HepG2 (cell line): ENCODE measurements at places on chromosomes 5 and 9.

GRCh38 chr5:94442991-94443390 is 175.4 kb downstream of the KIAA0825 start:
- no peak for DNase-seq

DNA sequence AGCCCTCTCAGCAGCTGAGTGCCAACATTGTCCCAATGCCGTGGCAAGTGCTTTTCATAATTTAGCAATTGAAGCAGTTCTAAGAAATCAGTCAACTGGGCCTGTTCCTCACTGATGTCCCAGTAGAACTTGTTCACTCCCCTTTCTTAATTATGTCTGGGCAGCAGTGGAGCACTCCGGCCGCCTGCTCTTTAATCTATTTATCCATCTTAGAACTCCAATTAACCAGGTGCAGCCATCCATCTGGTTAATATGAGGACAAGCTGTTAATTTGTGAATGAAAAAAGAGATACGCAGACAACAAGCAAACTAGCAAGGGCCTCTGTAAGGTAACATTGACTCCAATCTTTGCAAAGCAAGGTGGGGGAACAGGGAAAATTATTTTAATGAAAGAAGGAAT is 39.4 kb downstream of the MAT2B start:
- DNase-seq, result no peak

- DNase-seq, result no peak
Measured at GRCh38 chr5:176144508-176144907, 93.7 kb upstream of the SIMC1 start.

DNA sequence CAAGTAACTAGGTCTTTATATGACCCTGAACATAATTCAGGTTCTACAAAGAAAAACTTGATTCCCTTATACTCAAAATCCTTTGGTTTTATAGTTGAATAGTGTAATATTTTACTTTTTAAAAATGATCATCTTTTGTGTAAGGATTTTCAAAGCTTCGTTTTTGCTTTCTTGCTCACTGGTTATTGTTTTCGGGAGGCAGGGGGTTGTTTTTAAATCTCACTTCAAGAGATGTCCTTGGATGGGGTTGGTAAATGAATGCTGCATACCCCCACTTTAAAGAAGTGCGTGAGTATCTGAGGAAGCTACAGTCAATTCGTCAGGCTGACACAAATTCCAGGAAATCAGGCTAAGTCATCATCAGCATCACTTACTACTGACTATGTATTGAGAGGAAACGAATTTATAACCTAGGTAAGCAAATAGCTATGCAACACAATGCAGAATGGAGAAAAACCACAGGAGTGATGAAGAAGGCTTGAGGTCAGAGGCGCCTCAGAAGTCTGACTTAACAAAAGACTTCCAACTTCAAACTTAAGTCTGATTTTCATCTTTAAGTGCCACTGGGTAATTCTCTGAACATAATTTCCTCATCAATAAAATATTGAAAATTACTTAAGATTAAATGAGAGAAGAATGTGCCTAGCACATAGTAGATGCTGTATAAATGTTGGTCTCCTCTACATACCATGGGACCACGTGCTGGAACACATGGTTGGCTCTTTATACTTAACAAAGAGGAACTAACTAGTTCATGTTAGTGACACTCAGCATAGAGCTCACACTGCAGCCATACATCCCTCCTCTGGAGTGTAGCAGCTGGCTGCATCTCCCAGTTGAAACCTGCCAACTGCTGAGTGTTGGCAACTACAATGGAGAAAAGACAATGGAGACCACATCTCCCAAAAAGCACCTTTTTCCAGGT is 106.0 kb upstream of the KIF2A start:
- no peak for DNase-seq

- peak; percentile 82 for DNase-seq
Measured at GRCh38 chr5:181207214-181207959, 2.4 kb upstream of the TRIM7 start.

DNA sequence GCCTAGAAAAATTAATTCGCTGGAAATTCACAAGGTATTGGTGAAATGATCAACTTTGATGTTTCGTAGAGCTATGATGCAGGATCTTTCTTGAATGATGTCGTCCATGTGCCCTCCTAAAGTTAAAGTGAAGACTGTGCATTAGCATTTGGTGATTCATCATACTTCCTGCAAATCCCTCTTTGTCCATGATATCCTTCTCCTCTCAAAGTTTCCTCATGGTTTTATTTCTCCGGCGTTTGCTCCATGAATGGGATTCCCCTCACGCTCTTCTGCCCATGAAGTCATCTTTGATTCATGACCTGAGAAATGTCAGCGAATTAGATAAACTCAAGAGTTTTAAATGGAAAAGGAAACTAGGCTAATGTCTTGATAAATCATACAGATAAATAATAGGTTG is 372.7 kb downstream of the PSAT1 start:
- DNase-seq, result no peak

DNA sequence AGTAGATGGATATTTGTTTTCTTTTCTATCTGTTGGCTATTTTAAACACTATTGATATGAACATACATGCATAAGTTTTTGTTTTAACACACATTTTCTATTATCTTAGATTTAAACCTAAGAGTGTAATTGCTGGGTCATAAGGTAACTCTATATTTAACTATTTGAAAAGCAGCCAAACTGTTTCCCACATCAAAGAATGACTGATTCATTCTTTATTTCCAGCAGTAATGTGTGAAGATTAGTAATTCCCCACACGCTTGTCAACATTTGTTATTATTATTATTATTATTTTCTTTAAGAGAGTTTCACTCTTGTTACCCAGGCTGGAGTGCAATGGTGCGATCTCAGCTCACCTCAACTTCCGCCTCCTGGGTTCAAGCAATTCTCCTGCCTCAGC is 1495.8 kb downstream of the EFNA5 start:
- DNase-seq, result no peak

DNA sequence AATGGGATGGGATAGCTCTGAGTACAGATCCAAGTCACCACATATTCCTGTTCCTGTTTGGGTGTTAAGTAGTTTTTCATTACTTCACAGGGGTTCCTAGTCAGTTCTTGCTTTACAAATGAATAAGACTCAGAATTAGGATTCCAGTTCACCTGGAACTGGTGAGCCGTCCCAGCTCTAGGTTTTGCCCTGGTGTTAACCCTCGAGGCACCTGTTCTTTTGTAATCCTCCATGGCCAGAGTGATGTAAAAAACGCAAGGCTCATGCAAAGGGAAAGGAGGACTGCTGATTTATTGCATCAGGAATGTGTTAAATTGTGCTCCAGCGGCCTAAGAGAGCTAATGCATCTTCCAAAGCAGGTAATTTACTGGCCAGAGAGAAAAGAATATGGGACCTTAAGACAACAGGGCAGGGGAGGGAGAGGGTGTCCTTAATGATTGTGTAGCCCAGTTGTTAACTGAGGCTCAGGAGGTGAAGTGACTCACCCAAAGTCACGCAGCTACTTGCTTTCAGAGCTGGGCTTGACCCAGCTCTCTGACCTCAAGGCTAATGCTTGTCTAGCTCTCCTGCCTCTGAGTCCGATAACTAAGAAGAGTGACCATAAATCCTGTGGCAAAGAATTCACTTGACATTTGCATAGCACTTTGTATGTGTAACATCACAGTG is 70.5 kb downstream of the DMRT2 start:
- no peak for DNase-seq

- DNase-seq, result no peak
Measured at GRCh38 chr9:36993933-36994764, 39.9 kb downstream of the PAX5 start.

- no peak for DNase-seq
Measured at GRCh38 chr5:54292866-54293265, 17.5 kb downstream of the ARL15 start.

DNA sequence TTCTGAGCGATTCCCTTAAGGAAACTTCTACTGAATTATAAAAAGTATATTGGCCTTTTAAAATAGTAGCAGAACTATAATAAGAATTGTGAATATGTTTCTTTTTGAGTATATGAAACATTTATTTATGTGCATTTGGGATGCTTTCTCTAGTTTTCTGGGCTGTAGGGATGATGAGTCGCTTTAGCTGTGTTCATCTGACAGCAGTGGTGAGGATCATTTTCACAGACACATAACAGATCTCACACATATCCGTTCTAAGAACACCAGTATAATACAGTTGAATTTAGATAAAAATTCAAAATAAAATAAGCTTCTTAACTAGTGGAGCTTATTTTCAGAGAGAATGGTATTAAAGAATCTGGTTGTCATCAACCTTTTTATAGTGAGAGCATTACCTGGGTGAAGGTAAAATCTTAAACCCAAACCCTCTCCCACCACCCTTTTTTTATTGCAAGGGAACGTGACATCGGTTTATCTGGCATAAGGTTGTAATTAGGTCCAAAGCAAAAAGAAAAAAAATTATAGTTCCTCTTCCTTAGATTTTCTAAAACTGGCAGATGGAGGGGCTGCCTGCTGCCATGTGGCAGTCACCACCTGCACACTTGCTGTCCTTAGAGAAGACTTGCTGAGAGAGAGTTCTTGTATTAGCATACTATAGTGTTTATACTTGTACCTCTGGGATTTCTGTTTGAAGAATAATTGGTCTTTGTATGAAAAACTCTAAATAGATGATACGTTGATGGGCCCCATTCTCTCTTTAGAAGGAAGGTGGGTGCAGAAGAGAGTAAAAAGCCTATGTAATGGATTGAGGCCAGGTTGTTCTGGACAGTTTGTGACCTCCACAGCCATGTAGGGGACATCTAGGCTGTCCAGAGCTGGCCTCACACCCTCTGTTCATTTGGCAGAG is 86.8 kb downstream of the CAMK4 start:
- DNase-seq, result no peak

DNA sequence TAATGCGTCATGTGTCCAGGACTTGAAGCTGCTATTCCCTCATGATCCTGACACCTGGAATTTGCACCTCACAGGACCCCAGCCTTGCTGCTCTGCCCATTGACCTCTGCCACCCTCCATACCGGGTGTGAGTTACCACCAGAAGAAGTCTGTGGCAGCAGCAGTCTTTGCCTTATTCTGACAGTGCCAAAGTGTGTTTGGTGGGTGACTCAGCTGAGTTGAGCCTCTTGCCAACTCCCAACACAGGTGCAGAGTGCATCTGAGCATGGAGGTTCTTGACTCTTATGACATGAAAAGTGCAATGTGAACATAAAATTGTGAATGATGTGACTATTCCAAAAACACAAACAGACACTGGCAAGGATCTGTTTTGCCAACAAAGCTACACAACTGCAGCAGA is 1166.5 kb upstream of the CDH18 start:
- no peak for DNase-seq

DNA sequence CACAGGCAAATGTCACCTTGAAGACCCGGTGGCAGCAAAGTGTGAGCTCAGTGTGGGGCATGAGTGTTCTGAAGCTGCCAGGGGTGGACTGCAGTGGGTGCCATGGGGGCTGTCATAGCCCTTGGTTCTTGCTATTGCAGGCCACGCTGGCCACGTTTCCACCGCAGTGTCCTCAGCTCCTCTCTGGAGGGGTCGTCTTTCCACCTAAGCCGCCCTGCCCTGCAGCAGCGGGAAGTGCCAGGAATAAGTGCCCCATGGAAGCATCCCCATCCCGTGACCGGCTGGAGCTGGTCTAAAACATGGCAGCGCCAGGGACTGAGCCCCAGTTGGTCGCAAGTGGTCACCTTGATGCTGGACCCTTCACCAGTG is 6.9 kb downstream of the OBP2B start:
- no peak for DNase-seq

DNA sequence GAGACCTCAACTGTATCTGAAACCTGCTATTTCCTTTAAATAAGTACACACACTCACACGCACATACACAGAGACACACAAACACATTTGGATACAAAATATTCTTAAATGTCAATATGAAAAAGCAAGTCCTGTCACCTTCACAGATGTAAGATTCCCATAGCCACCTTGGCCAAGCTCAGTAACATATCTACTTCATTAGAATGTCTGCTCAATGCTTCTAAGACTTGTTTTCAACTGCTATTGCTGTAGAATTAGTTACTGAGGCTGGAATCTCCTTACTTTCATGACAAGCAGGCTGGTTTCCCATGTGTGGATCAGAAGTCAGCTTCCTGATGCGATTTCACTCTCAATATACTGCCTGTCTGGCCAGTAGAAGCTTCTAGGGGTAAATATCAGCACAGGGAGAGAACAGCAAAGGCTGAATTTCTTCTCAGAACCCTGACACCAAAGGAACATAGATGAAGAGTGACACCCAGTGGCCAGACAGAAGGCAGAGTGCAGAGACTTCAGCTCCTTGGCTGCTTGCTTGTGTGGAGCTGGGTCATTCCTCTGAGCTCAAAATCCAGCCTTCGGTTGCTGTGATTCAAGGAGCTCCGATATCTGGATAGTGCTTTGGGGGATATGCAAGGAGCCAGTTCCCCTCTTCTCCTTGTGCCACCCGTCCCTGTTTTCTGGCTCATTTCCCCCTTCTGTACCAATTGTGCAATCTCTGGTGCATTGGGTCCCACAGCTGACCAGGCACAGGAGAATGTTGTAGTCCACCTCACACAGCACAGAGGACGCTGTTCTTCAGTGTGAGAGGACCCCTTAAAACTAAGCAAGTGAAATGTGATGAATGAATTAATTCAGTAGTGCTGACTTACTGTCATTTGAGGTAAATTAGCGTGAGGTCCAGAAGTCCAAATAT is 26.6 kb upstream of the ABLIM3 start:
- DNase-seq, result peak; percentile 66

GRCh38 chr5:138944527-138945322 is 69.6 kb upstream of the LRRTM2 start:
- no peak for DNase-seq

DNA sequence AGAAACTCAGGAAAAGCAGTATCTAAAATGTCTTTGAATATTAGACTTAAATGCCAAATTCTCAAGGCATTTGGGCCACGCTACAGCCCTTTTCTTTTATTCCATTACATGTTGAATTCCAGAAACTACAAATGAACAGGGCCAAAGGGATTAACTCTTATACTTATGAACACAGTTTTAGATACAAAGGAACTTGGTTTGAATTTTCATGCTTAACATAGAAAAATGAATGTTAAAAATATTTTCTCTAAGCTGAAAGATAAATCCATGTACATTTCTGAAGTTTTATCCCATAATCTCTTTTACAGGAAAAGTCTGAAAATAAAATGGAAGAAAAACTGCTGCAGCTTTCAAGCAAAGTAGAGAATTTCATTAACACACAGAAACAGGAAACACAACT is 56.8 kb downstream of the FAM81B start:
- DNase-seq, result no peak

GRCh38 chr5:134515801-134516200 is 9.7 kb upstream of the JADE2 start:
- DNase-seq, result no peak

DNA sequence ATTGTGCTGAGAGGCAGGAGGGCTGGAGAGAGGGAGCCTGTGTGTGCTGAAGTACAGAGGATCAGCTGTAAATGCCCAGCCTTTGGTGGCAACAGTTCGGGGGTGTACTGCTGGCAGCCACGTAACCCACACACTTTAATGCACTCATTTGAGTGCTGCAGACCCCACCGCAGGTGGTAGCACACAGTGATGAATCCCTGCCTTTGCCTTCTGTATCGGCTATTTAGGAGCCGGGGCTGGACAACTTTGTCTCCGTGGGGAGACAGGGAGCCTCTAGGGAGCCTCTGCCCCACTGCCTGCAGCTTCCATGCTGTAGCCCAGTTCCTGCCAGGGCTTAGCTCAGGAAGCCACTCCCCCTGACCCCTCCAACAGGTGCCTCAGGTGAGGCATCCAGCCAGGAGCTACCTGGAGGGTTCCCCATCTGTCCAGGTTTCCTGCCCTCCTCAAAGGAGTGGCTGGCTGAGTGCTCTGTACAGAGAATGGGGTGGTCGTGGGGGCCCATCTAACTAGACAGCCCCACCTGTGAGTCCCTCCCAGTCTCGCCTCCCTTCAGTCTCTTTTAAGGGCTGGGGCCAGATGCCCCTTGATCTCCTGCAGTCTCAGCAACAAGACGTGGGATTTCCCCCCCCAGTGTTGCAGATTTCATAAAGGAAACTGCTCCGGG is 44.5 kb downstream of the SECISBP2 start:
- DNase-seq, result no peak

- DNase-seq, result no peak
Measured at GRCh38 chr9:1804128-1804865, 210.8 kb upstream of the SMARCA2 start.
